NCI-H1092 treated with DMSO at 0.1 percent for 48 hours (cell line): ENCODE measurements at places on chromosomes 2 and 18.

- DNase-seq = no peak
These were observed 341.4 kb downstream of the SLC4A3 start for GRCh38 chr2:219968685-219969345.

DNA sequence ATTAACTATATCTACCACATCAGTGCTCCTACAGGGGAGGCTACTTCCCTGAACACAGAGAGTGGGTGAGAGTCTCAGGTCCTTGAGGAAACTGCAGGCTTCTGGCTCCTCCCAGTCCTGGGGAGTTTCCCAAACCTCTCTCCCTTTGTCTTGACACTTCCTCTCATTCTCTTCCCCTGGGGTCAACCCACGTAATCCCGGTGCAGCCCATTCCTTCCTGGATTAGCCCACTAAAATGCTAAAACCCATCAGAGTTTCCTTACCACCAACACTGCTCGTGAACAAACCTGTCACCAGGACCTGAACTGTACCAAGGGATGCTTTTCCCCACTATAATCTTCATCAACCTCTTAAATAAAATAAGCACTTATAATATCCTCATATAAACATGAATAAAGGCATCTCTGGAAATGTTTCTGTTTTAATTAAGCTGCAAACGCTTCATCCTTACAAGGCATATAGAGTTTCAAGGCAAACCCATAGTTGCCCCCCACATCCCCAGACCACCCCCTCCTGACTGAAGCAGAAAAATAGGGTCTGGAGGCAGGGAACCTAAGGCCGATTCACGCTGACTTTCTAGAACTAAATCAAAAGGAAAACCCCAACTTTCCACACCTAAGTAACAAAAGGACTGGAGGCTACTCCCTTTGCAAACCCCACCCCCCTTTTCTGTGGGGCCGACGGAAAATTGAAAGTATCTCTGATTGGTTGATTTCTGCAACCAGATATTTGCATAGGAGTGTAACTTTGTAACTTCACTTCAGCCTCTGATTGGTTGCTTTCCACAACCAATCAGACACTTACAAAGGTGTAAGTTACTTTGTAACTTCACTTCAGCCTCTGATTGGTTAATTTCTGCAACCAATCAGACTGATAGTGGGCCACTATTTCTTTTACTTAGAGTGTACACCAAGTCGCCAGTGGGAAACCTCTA lies 19.0 kb downstream of the TMSB10 start:
- no peak for DNase-seq

DNA sequence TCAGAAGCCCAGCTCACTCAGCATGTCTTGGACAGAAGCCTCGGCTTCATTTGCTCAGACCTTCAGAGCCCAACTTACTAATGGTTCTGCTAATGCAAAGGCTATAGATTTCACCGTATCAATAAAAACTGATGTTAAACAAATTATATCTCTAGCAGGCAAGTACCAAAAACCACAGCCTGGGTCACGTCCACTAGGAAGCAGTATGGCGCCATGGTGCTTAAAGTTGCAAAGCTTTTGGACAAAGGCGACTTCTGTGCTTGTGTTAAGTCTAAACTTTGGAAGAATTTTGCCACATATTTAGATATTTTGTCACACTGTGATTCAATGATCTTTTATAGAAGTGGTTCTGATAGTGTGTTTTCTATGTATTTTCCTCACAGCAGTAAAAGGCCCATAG lies 276.8 kb upstream of the PARD3B start:
- peak; percentile 92 for DNase-seq

DNA sequence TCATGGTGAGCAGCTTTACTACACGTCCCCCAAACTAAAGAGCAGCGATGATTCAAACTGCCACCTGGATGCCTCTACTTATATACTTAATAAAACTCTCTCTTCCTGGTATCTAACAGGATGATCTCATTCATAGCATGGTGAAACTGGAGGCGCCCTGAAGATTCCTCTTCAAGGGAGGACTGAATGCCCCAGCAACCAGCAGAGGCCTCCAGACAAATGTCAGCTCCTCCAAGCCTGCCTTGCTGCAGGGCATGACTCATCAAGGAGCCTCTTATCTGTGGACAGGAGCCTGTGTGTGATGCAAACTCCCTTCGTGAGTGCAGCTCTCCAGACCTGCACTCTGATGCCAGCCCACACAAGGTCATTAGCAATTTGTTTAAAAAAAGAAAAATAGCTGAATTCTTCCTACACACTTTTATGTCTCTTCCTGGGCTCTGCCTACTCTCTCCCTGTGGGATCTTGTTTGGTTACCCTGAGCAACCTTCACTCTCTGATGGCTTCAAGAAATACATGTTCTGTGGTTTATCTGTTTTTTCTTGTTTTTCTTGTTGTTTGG lies 30.2 kb downstream of the LONRF2 start:
- DNase-seq = no peak
